ENCODE measurements at places on chromosomes 7 and 10. TPM values are rescaled to one million over a fixed set of nuclear protein-coding genes. Genes with fewer than 3 reads are reported as not detected.

Gene IFIT3
- total RNA-seq, result 11.3 TPM

Gene LRRC17
- total RNA-seq, result not detected

Gene SLC18A3
- not detected for total RNA-seq

Gene PPP1R3C
- 4.2 TPM for total RNA-seq

Gene CRTAC1
- not detected for total RNA-seq

Gene MRPS17
- 21.8 TPM for total RNA-seq

Gene SPDYE6
- not detected for total RNA-seq

GRCh38 chr7:91407942-91408341 is 143.7 kb downstream of the FZD1 start:
- no peak for DNase-seq

- DNase-seq, result no peak
Measured at GRCh38 chr7:45191396-45191795, 33.8 kb downstream of the RAMP3 start.

- no peak for DNase-seq
Measured at GRCh38 chr7:94417901-94418300, 23.2 kb downstream of the COL1A2 start.

- DNase-seq, result no peak
Measured at GRCh38 chr7:44408596-44408995, 81.9 kb downstream of the NUDCD3 start.

DNA sequence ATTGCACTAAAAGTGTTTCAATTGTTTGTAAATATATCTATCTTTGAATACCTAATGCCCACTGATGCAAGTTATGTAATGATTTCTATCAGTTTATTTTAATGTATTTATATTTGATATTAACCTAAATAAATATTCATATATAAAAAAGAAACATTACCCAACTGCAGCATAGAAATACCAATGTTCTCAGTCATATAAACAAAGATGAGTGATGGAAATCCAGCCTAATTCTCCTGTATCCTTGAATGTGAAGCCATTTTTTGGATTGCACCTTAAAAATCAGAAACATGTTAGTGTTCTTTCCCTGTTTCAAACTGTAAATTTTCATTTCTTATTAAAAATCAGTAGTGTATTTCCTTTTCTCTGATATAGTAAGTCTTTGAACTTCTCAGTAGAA is 305.8 kb upstream of the GNAI1 start:
- no peak for DNase-seq

- no peak for DNase-seq
Measured at GRCh38 chr7:132752431-132752830, 176.2 kb upstream of the PLXNA4 start.

GRCh38 chr10:110141185-110141584 is 66.2 kb upstream of the MXI1 start:
- no peak for DNase-seq

- DNase-seq, result no peak
Measured at GRCh38 chr7:30001998-30002397, 12.4 kb upstream of the SCRN1 start.

- DNase-seq, result peak; percentile 19
Measured at GRCh38 chr10:18312374-18313139, 172.3 kb downstream of the CACNB2 start.

All from Caki2 (cell line).